ENCODE measurements at places on chromosomes 3 and 15.

DNA sequence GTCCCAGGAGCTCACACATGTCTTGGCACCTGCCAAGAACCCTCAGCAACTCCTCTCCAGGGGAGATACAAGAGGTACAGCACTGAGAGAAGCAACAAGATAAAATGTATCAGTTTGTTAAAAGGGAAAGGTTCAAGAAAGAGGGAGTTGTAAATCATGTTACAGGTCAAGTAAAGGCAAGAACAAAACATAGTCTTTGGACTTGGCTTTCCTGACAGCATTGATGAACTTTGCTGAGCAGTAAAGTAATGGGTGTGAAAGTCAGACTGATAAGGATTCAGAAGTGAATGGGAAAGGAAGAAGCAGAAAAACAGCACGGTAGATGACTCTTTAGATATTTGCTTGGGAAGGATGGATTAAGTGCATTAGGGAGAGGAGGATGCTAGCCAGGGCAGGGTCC lies 27.1 kb downstream of the MBNL1 start:
- DNase-seq = no peak

GRCh38 chr3:39133093-39133490 lies 20.3 kb downstream of the CSRNP1 start:
- DNase-seq = no peak

- no peak for DNase-seq
These were observed 59.9 kb downstream of the CHL1 start for GRCh38 chr3:256501-256900.

GRCh38 chr15:80186066-80186465 lies 33.3 kb downstream of the FAH start:
- no peak for DNase-seq

- DNase-seq = no peak
These were observed at the start of gene MAP6D1 for GRCh38 chr3:183825456-183826161. MAP6D1 (minus strand) TSS chr3:183825577; CDS start chr3:183825547, 30 bp downstream.

- no peak for DNase-seq
These were observed 81.3 kb downstream of the APBA2 start for GRCh38 chr15:28967066-28967465.

DNA sequence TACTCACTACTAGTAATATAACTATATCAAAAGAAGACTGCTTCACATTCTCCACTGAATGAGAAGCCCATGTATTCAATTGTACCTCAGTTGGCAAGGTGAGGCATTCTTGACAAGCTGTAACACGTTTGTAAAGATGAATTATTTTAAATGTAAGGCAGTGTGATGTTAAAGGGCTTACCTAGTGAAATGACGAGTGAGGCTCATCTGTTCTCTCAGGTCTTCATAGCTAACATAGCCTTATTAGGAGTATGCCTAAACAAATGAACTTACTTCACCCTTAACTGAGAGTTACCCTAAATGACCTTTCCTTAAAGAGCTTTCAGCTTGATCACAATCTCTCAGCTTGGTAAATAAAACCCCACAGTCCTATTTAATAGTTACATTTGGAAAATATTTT lies 127.3 kb downstream of the FEZF2 start:
- DNase-seq = no peak

DNA sequence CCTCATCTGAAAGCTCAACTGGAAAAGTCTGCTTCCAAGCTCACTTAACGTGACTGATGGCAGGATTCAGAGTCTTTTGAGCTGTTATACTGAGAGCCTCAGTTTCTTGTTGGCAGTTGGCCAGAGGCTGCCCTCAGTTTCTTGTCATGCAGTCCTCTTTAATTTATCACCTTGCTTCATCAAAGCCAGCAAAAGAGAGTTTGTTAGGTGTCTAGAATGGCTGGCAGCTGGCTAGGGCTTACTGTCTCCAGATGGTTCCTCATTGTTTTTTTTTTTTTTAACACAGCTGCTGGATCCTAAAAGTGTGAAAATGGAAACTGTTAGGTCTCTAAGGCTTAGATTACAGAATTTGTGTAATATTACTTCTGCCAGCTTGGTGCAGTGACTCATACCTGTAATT lies 310.6 kb downstream of the PDCD6IP start:
- DNase-seq = no peak

DNA sequence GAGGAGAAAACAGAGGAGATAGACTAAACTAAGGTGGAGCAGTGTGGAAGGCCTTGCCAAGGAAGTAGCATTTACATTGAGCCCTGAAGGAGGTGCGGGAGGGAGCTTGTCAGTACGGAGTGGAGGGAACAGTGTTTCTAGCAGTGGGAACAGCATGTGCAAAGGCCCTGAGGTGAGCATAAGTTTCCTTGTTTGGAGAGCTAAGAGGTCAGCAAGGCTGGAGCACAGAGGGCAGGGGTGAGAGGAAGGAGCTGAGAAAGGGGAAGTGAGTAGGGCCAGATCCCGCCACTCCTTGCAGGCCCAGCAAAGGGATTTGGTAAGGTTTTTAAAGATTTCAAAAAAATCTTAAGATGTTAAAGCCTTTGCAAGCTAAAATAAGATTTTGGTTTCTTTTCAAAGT lies 70.1 kb downstream of the HMCES start:
- no peak for DNase-seq

DNA sequence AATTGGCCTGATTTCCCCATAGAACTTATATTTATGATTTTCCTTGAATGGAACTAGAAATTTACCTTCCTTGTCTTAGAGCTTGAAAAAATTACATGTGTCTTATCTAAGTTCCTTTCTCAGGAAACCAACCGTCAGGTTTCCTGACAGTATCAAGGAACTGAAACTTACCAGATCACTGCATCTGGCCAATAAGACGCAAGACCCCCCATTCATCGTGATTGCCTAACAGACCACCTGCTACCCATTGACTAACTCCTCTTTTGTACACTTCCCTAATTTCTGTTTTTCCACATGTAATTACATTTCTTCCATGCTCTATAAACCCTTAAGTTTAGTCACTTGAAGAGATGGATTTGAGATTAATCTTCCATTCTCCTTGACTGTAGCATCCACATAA lies 517.2 kb upstream of the CBLB start:
- DNase-seq = no peak

DNA sequence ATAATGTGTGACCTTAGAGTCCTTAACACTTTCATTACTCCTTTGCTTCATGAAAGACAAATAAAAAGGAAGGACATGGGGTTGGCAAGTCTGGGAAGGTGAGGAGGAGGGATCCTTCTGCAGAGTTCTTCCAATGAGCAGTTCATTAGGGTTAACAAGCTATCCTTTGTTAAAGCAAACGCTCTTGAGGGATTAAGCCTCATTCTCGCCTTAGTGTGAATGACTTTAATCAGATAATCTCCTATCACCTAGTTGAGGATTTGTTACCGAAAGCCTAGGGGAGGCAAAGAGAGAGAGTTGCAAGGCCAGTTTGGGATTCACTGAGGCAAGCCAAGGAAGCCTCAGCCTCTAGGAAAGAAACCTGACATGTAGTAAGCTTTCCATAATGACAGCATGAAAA lies 7.4 kb upstream of the MBNL1 start:
- DNase-seq = no peak

- no peak for DNase-seq
These were observed 15.0 kb upstream of the HPS3 start for GRCh38 chr3:149114458-149114857.

- no peak for DNase-seq
These were observed 50.7 kb downstream of the CLDN11 start for GRCh38 chr3:170469151-170470062.

DNA sequence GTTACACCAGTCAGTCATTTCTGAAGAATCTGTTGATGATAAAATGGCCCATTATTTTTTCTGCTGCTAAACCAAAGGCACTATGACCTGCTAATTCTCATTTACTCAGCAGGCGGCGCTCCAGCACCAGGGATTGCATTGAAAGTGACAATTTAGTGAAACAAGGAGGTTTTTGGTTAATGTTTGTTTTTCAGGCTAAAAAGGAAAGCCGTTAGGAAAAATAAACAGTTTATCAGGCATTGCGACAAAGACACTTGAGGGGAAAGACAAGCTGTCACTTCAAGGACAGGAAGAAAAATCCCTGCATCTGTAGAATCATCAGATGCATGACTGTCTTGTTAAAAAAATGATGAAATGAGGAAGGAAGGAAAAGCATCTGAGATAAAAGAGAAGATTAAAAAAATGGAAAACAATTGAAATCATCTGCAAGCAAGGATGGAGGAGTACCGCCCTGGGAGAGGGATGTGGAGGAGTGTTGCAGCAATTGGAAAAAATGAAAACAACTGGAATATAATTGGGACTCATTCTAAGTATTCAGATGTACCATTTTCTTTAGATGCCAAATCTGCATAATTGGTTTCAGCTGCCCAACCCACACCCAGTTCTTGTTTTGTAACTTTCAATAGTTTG lies 54.0 kb downstream of the NR1D2 start:
- DNase-seq = no peak

DNA sequence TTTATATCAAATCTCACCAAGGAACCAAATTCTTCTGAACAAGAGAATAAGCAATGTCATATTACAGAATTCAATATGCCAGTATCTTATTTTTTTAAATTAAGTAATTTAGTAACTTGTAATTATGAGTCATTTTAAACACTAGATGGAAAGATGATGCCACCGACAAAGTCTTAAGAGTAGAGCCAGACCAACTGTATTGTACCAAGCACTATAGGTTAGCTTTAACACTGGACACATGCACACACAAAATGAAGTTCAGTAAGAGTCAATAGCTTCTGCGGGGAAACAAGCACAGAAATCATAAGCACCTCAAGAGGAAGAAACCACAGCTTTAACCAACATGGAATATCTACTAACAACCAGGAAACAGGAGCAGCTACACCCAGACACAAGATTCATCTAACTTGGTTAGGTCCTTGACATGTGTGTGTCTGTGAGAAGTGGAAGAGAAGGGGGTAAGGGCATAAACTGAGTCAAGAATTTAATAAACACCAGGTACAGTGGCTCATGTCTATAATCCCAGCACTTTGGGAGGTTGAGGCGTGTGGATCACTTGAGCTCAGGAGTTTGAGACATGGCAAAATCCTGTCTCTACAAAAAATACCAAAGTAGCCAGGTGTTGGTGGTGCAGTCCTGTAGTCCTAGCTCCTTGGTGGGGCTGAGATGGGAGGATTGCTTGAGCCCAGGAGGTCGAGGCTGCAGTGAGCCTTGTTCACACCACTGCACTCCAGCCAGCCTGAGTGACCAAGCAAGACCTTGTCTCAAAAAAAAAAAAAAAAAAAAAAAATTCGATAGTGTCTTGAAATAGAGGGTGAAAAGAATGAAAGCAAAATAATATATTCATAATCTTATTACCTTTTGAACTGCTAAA lies 28.9 kb downstream of the DENND4A start:
- no peak for DNase-seq

DNA sequence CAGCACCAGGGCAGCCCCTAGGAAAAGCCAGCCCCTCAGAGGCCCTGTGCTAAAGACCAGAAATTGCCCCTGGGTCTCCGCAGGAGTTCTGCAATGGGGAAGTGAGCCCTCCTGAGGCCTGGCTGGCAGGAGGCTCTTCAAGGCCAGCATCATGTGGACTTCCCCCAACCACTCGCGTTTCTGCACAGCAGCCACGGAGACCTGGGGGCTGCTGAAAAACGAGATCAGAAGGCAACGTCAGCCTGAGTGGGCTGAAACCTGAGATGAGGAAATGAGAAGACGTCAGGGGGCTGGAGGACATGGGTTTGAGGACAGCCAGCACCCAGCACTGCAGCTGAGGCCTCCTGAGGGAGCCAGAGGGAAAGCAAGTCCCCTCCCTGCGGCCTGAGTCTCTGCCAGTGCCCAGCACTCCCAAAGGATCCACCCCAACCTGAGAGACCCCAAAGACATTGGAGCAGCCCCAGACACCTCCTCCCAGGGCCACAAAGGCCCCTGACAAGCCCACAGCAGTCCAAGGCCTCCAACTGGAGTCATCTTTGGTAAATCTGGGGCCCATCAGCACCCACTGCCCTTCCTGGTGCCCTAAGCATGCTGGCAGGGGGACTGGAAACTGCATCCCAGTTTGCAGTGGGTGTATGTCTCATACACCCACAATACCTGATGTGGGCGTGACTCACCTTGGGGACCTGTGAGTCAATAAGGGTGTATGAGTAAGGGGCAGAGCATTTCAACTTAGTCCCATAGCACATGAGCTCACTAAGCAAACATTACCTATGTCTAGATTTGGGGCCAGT lies 29.2 kb upstream of the CYP11A1 start:
- DNase-seq = no peak

- DNase-seq = no peak
These were observed 56.5 kb downstream of the ACAD9 start for GRCh38 chr3:128935922-128936321.

DNA sequence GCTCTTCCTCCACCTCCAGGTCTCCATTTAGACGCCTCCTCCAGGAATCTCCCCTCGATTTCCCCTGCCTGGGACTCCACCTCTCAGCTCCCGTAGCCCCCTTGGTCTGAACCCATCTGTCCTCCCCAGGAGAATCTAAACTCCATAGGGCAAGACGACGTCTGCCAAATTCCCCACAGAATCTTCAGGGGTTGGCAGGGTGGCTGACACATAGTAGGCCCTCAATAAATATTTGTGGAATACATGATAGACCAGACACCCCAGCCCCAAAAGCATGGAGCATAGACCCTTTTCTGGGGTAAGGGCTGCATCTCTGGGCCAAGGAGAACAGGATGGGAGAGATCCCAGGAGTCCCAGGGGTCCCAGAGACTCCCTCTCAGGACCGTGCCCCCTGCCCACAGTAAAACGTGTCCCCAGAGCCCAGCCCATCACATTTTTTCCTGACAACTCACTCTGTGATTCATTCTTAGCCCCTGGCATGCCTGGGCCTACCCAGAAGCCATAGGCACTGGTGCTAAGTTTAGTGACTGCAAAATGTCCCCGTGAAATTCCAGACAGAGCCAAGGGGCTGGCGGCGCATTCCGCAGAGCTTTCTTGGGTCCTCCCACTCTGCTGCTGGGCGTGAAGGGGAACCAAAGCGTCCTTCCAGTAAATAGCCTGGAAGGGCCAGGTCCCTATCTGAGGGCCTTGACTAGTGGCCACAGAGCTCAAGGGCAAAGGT lies 78.0 kb upstream of the SLC6A6 start:
- no peak for DNase-seq
